ENCODE measurements at places on chromosomes 2 and 18. TPM values are rescaled to one million over a fixed set of nuclear protein-coding genes. Genes with fewer than 3 reads are reported as not detected.

The NT5C1B gene
- polyA plus RNA-seq = not detected

The MYO5B gene
- 17.7 TPM for polyA plus RNA-seq

The TEKT4 gene
- polyA plus RNA-seq = not detected

The RNF125 gene
- polyA plus RNA-seq = 1.2 TPM

The GREB1 gene
- polyA plus RNA-seq = 11.3 TPM
